Glutamatergic neuron (in vitro differentiated cells): ENCODE measurements at places on chromosomes 2 and 18. TPM values are rescaled to one million over a fixed set of nuclear protein-coding genes. Genes with fewer than 3 reads are reported as not detected.

The ARHGEF4 gene
- total RNA-seq, result 6.1 TPM

The BCL2 gene
- 6.8 TPM for total RNA-seq

- no peak for DNase-seq
Observed at GRCh38 chr18:5513947-5514346, 29.9 kb downstream of the EPB41L3 start.

DNA sequence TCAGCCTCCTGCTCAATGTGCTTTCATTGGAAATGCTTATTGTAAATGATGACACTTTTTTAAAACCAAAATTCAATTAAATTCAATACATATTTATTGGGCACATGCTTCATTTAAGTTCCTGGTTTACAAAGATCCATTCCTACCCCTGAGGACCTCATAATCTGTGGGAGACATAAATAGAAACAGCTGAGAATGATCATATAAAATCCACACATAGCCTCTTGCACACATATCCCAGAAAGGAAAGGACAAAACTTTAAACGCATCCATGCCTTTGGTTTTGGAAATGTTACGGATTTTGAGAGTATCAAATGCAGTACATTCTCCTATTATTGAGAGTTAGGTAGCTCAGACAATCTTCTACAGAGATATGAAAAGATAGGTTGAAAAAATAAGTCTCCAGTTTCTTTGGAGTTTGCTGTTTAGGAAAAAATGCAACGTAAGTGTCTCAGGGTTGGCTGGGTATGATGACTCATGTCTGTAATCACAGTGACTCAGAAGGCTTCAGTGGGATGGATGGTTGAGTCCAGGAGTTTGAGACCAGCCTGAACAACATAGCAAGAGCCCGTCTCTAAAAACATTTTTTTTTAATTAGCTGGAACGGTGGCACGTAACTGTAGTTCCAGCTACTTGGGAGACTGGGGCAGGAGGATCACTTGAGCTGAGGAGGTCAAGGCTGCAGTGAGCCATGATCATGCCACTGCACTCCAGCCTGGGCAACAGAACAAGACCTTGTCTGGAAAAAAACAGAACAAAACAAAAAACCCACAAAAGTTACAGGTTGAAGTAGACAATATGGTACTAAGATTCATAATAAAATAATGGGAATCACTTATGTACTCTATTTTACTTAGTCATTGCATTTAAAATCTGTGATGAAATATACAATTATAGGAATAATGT, 3.9 kb upstream of the PRELID3A start:
- DNase-seq, result no peak
